ENCODE measurements at places on chromosomes 16 and 17. TPM values are rescaled to one million over a fixed set of nuclear protein-coding genes. Genes with fewer than 3 reads are reported as not detected.

C16orf96 gene
- under 0.01 TPM for total RNA-seq

KCNJ18 gene
- total RNA-seq: not detected

C16orf74 gene
- 5.4 TPM for total RNA-seq

SULT1A4 gene
- 2.1 TPM for total RNA-seq

- no peak for DNase-seq
These were observed 983 bp downstream of the VAT1L start for GRCh38 chr16:77789085-77790008.

GRCh38 chr17:61423967-61424649 lies 24.5 kb downstream of the TBX2 start:
- no peak for DNase-seq

DNA sequence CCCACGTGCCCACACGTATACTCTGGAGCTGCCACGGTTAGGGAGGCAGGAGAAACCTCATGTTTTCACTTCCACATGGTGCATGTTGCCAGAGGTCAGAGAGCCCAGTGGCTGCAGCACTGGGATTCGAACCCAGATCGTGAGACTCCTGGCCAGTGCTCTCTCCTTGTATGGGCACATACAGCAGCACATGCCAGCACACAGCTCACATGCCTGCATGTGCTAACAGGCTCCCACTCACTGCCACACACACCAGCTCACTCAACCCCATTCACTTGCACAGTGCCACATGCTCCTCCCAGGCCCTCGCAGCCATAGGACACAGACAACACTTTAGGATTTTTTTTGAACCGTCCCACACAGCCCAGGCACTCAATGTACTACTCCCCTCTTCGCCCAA lies 49.5 kb upstream of the MRPS23 start:
- peak; percentile 39 for DNase-seq

DNA sequence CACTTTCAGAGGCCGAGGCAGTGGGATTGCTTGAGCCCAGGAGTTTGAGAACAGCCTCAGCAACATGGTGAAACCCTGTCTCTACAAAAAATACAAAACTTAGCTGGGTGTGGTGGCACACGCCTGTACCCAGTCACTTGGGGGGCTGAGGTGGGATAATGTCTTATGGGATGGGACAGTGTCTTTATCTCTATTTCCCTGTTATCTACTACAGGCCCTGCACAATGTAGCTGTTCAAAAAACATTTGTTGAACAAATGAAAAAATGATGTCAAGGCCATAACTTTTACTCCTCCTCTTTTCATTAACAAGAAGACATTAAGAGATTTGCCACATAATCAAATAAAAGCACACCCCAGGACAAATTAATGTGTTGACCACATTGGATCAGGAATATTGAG lies 13.8 kb downstream of the TUBG1 start:
- DNase-seq: no peak

- DNase-seq: peak; percentile 23
These were observed 50.9 kb upstream of the CPNE2 start for GRCh38 chr16:57041182-57042156.

DNA sequence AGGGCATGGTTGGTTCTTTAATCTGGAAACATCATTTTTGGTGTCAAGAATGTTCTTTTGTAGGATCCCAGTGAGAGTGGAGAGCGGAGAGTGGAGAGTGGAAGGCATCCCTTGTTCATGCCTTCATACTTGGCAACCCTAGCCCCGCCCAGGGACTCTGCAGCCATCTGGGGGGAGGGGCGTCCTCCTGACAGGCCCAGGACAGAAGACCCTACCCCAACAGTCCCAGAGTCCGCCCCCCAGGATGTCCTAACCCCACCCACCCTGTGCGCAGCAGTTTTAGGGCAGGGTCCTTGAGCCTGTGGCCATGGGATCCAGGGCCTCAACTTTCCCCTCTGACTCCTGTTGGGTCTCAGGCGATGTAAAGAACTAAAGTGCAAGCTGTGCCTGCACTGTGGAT lies 4.5 kb downstream of the SLC26A11 start:
- no peak for DNase-seq

All from fibroblast of lung (primary cell).